Activated CD4-positive, alpha-beta T cell treated with anti-CD3 and anti-CD28 coated beads, Interleukin-2, amount 10 ng/mL, durations not matched to agents 7 days and 5 days (primary cell): ENCODE measurements at places on chromosomes 5 and 9.

- DNase-seq, result no peak
Observed at GRCh38 chr9:21311889-21312288, 6.8 kb upstream of the IFNA5 start.

- DNase-seq, result no peak
Observed at GRCh38 chr5:134989266-134989830, 21.6 kb downstream of the CATSPER3 start.

- DNase-seq, result no peak
Observed at GRCh38 chr9:36292641-36293040, 34.4 kb upstream of the GNE start.

- no peak for DNase-seq
Observed at GRCh38 chr5:15587916-15588315, 87.9 kb downstream of the FBXL7 start.

GRCh38 chr9:26311463-26311995, 581.1 kb downstream of the CAAP1 start:
- DNase-seq, result no peak

DNA sequence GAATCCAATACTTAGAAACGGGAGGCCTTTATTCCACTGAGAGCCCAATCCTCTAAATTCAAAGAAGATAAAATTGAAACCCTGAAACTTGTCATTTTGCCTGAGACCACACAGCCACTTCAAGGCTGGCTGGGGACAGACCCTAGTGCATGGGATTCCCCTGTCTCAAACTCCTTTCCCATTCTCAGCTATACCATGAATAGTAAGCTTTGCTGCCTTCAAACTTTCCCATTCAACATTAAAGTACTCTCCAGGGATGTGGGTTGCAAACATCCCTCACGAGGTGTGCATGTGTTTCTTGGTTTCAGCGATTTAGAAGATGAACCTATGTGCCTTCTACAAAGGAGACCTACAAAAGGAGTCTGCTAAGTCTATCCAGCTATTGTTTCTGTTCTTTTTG, 64.6 kb downstream of the GABRB2 start:
- no peak for DNase-seq

GRCh38 chr9:99303177-99303576, 81.1 kb downstream of the SEC61B start:
- no peak for DNase-seq

GRCh38 chr9:113673726-113674125, 202.4 kb upstream of the ZNF618 start:
- no peak for DNase-seq

GRCh38 chr5:104606258-104606829, 1043.8 kb upstream of the NUDT12 start:
- DNase-seq, result no peak

DNA sequence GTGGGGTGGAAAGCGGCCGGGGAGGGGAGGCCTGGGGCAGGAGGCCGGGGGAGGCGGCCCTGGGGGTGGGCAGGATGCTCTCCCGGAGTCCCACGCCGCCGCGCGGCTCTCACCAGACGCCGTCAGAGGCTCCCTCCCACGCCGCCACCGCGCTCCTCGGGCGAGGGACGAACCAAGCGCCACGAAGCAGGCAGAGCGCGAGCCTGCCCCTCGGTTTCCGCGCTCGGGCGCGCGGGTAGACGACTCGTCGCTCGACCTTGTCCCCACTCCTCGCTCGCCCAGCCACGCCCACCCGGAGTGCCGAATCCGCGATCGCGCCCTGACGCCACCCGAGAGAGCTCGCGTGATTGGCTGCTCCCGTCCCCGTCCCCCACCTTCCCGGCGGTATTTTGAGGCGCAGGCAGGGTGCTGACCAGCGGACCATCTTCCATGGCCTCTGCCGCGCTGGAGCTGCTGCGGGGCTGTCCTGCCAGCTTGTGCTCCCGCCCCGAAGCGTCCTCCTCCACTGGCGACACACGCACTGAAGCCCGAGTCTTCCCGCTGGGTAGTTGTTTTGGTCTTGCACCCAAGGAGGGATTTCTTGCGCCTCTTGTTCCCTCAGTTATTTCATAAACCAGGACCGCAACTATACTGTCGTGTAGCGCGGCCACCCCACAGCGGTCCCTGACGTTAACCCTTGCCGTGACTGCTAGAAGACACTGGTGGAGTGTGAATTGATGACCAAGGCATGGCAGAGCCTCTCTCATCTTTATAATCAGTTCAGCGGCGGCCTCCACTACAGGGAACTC, at the start of gene GNE:
Gene GNE (minus strand): TSS at position 241 of the 788 bp plus-strand sequence. CDS start 9,093 bp downstream, outside the sequence.
- DNase-seq, result peak; percentile 98

- no peak for DNase-seq
Observed at GRCh38 chr5:40619421-40619820, 60.3 kb upstream of the PTGER4 start.

- no peak for DNase-seq
Observed at GRCh38 chr5:22560147-22560546, 293.0 kb downstream of the CDH12 start.

DNA sequence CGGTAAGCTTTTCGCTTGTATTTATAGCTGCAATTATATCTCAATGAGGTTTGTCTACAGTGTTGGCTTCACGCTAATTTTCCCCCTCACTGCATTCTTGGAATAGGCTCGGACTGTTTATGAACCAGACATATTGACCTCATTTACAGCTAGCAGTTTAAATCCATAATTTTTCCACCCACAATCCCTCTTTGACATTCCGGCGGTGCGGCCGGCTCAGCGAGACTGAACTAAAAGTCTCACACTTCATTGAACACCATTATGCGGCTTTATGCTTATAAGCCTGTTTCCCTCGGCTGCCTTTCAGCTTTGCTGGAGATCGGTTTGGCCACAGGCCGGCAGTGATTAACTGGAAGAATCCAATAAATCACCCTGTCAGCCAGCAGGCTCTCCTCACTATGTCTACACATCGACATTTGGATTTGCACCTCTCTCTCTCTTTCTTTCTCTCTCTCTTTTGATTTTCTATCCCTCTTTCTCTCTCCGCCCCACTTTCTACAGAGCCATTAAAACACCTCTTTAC, 315.0 kb upstream of the TLE4 start:
- DNase-seq, result no peak

DNA sequence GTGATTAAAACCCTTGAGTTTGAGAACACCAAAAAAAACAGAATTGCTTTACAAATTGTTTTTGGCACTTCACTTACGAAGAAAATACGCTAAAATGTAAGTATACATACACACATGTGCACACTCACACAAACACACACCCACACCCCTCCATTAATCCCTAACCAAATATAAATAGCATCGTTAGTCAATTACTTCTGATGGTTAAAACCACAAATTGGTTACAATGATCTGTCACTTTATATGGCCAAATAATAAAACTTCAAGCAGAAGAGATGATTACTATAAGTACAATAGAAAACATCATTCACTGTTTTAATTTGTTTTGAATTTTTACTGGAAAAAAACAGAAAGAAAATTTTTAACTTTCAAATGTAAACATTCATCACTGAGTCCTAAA, 103.5 kb downstream of the NFIB start:
- DNase-seq, result no peak

- no peak for DNase-seq
Observed at GRCh38 chr9:17800418-17800817, 221.6 kb downstream of the SH3GL2 start.

DNA sequence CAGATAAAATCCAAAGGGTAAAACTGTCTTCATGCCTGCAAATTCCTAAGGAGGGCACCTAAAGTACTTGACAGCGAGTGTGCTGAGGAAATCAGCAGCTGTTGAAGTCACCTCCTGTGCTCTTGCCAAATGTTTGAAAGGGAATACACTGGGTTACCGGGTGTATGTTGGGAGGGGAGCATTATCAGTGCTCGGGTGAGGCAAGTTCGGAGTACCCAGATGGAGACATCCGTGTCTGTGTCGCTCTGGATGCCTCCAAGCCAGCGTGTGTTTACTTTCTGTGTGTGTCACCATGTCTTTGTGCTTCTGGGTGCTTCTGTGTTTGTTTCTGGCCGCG, 727 bp upstream of the ADRB2 start:
- DNase-seq, result no peak

GRCh38 chr9:110995420-110996340, 42.6 kb downstream of the LPAR1 start:
- DNase-seq, result no peak

DNA sequence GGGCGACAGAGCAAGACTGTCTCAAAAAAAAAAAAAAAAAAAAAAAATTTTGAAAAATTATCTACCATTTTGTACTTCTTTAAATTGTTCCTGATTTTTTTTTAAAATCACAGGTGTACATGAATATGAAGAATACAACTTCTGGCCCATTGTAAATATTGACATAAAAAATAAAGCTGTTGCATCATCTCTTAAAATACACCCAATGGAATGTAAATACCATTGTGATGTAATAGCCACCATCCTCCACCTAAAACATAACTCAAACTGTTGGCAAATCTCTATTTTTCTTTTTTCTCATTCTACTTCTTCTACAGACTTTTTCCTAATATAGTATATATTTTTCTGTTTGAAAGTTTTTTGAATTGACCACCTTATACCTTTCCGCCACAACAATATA, 61.0 kb upstream of the TEX48 start:
- DNase-seq, result no peak

GRCh38 chr5:23411994-23412393, 95.4 kb upstream of the PRDM9 start:
- DNase-seq, result no peak

DNA sequence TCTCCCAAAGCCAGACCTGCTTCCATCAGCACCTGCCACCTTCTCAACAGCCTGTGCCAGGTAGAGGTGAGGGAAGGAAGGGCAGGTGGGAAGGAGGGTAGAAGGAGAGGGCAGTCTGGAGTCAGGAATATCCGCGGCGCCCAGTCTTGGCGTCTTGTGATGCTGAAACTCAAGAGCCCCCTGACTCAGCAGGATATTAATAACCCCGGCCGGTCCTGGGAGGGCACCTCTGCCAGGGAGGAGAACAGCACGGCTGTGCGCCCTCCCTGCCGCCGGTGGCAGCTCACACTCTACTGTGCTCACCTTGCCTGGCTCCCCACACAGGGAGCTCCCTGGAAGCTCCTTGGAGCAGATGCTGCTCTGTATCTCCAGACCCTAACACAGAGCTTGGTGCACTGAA, 11.6 kb upstream of the NTNG2 start:
- no peak for DNase-seq

- DNase-seq, result no peak
Observed at GRCh38 chr9:81239388-81239787, 450.0 kb downstream of the TLE1 start.

DNA sequence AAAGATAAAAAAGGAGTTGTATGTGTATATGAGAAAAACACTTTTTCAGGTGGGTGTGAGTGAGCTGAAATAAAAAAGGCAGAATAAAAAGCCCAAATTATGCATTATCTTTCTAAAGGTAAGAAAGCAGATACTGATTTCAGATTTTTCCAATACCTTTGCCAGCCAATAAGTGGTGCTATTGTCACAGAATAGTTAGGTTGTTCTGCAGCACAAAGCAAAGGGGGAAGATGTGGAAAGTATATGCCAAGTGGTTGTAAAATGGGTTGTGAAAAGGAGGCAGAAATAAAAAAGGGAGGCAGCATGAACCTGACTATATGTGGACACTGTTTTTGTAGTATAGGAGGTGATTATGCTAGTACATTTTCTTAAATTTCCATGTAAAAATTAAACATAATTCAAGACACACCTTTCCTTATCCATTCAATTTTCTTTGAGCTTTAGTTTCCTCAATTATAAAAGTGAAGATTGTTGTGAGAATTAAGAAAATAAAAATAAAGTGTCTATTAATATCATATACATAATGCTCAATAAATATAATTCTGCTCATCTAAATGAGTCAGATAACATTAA, 106.7 kb downstream of the SMIM15 start:
- peak; percentile 17 for DNase-seq

DNA sequence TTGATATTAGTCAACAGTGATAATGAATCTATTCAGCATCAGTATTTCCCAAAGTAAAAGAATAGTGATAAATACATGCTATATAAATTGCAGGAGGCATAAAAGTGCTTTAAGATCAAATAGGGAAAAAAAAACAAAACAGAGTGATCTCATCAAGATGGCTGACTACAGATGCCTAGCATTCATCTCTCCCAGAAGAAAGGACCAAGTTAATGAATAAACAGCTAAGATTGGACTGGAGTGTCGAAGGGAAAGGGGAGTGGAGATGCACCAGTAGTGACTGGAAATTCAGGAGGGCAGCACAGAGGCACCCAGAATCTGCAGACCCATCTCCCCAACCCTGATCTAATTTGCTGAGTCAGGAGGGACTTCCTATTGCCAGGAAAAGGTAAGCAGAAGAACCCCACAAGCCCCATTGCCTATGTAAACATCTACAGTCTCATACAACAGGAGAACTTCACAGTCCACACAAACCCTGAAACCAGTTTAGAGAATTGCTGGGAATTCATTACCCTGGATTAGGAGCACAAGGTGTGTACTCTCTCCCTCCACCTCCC, 699.4 kb downstream of the PTPRD start:
- DNase-seq, result no peak

- peak; percentile 66 for DNase-seq
Observed at GRCh38 chr5:91225848-91226686, 157.1 kb downstream of the ARRDC3 start.

- no peak for DNase-seq
Observed at GRCh38 chr9:71929791-71930440, 18.5 kb downstream of the C9orf85 start.

GRCh38 chr5:154916874-154917273, 21.1 kb downstream of the GEMIN5 start:
- DNase-seq, result no peak

- no peak for DNase-seq
Observed at GRCh38 chr5:109016300-109016699, 268.6 kb downstream of the FER start.

DNA sequence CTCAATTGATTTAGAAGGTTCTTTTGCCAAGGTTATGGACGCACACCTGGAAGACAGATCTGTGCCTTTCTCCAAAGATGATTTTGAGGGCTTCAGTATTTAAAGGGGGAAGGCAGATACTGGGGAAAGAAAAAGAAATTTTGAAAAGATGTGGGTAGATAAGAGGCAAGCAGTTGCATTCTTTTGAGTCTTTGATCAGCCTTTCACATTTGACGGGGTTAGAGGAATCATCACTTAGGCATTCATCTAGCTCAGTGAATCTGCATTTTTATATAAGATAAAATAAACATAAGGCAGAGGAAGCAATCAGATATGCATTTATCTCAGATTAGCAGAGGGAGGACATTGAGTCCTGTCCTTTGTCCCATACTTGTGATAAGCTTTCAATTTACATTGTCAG, 243.4 kb upstream of the RAI14 start:
- DNase-seq, result no peak

GRCh38 chr5:157578079-157578780, 2.7 kb upstream of the ADAM19 start:
- DNase-seq, result no peak

GRCh38 chr5:96651948-96652753, 10.0 kb upstream of the CAST start:
- DNase-seq, result no peak

DNA sequence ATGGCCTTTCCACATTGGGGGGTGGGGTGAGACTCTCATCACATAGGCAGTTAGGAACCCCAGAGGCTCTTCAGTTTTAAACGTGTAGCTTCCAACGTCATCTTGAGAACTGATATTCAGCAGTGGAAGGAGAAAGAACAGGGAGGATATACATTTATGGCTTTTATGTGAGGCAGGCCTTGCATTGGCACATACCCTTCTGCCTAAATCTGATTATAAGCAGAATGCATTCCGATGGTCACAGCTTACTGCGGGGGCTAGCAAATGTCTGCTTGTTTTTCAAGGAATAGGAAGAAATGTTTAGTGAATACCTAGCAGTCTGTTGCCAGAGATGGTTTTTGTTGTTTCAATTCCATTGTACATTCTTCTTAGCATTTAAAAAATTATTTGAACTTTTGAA, 98.9 kb upstream of the DHFR start:
- DNase-seq, result no peak
